ENCODE measurements at places on chromosomes 2 and 18.

DNA sequence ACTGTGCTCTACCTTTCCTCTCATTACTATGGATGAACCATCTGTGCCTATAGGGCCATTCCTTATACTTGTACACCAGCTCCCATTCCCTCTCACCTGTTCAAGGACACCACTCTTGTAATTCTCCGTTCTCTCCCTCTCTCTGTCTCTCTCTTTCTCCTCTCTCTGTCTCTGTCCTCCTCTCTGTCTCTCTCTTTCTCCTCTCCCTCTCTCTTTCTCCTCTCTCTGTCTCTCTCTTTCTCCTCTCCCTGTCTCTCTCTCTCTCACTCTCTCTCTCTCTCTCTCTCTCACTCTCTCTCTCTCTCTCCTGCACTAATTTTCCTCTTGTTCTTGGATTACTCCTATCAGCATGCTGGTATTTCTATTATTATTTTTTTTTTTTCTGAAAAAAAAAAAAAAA is 78.9 kb upstream of the RMDN2 start:
- no peak for DNase-seq

GRCh38 chr2:172196768-172197431 is 94.2 kb upstream of the DLX2 start:
- DNase-seq, result no peak

DNA sequence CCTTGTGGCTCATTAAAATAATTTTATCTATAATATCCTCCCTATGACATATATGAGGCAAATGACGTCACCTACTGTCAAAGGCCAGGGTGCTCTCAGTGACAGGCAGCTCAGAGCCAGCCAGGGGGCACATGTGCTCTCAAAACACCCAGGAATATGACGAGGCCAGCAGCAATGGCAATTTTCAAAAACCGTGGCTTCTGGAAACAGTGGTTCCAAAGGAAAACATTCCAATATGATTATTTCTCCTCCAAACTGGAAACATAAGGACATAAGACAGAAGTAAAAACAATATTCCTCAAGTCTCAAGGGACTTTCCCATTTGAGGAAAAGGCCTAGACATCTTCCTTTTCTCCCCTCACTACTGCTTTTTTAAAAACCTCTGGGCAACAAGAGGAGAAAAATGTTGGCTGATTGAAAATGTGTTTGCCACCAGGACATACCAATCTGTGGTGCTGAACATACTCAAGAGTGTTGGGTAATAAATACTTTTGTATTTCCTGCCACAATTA is 40.8 kb downstream of the RNF152 start:
- no peak for DNase-seq

DNA sequence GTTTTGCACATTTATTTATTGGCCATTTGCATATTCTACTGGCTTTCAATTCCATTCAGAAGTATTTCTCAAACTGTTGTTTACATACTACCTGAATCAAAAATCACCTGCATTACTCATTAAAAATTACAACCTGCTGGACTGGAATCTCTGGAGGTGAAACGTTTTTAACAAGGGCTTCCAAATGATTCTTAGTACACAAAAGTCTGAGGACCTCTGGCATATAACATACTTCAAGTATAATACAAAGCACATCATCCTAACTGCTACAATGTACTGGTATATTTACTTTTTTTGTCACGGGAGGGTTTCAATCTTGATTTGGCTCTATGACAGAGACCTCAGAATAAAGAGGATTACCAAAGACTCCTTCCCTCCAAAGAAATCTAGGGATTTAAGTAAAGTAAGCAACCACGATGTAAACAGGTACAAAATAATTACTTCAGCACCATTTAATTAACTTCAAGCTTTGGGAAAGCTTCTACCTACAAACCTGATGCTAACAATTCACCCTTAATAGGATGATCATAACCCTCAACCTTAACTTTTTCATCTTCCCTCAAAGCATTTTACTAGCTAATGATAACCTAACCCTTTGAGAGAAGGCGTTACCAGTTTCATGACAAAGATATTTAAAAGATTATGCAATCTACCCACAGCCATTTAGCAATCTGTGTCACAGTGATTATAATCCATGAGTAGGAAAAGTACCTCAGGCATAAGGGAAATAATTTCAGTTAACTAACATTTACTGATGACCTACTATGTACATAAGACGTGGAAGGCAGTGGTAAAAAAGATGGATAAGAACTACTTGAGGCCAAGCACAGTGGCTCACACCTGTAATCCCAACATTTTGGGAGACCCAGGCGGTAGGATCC is 24.7 kb downstream of the ATAD2B start:
- no peak for DNase-seq
